ENCODE measurements at places on chromosomes 3 and 15.

- no peak for DNase-seq
Observed at GRCh38 chr3:43005253-43005652, 26.1 kb downstream of the GASK1A start.

- DNase-seq: no peak
Observed at GRCh38 chr3:17231537-17232261, 346.9 kb downstream of the PLCL2 start.

DNA sequence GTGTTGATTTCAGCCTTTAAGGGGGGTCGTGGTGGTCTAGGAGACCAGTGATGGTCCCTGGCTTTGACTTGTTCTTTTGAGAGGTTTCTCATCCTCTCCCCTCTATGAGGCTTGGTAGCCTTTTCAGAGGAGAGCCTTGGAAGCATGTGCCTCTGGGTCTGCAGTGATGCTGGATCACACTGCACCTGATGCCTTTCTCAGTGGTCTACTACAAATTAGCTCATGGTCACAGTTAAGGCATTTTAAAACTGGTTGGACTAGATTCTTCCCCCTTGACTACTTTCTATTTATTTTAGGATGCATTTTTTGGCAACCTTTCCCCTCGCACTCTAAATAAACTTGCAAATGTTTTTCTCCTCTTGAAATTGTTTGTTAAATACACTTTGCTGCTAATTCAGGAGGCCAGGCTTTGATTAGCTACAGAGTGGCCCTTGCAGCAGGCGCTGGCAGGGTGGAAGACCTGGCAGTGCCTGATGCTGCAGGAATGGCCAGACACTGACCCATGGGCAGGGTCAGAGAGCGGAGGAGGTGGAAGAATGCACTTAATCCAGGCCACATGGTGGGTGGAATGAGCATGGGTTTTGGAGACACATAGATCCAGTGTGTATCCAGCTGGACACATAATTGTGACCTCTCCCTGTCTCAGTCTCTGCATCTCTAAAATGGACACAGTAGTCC lies 318.8 kb upstream of the CTDSPL start:
- no peak for DNase-seq

- DNase-seq: no peak
Observed at GRCh38 chr3:134579141-134579665, 71.6 kb downstream of the KY start.

- DNase-seq: no peak
Observed at GRCh38 chr3:33526787-33527186, 86.6 kb upstream of the UBP1 start.

DNA sequence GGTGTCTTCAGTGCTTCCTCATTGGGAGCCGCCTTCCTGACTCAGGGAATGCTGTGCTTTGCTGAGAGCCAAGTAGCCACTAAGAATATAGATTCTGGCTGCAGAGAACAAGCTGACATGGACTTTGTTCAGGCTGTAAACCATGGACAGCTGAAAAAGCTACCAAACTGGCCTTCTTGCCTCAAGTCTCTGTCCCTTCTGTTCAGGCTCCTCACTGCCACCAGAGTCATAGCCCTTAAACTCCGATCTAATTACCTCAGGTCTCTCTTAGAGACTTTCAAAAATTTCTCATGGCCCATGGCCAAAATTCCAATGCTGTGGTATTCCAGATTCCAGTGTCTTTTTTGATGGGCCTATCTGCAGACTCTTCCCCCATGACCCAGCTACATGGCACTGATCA lies 19.4 kb upstream of the PTX3 start:
- DNase-seq: no peak

DNA sequence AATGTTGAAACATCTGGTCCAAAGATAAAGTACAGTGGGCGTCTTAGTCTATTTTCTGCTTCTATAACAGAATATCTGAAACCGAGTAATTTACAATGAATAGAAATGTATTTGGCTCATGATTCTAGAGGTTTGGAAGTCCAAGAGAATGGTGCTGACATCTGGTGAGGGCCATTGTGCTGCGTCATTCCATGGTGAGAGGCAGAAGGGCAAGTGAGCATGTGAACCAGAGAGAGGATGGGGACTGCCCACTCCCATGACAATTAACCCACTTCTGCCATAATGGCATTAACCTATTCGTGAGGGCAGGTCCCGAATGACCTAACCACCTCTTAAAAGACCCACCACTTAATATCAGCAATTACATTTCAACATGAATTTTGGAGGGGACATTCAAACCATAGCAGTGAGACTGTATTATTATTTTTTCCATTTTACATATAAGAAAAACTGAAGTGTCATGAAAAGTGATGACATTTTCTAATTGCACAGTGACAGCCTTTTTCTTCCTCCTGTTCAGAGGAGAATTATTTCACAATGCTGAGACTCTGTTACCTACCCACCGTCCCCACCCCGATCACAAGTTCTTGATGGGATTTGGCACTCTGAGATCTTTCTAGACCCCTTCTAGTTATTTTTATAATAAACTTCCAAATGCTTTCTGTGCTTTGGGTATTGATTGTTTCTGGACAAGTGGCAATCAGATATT lies 238.8 kb downstream of the RPLP1 start:
- no peak for DNase-seq

- no peak for DNase-seq
Observed at GRCh38 chr15:91488452-91488851, 365.1 kb upstream of the SLCO3A1 start.

- no peak for DNase-seq
Observed at GRCh38 chr15:60585743-60586708, 107.1 kb upstream of the ICE2 start.

- DNase-seq: no peak
Observed at GRCh38 chr15:96264801-96265515, 65.5 kb upstream of the NR2F2 start.

- DNase-seq: no peak
Observed at GRCh38 chr3:9817436-9817835, 7.4 kb downstream of the TTLL3 start.

- DNase-seq: no peak
Observed at GRCh38 chr15:95266451-95267061, 1035.2 kb downstream of the MCTP2 start.

GRCh38 chr3:72049300-72049699 lies 264.4 kb upstream of the PROK2 start:
- DNase-seq: no peak

DNA sequence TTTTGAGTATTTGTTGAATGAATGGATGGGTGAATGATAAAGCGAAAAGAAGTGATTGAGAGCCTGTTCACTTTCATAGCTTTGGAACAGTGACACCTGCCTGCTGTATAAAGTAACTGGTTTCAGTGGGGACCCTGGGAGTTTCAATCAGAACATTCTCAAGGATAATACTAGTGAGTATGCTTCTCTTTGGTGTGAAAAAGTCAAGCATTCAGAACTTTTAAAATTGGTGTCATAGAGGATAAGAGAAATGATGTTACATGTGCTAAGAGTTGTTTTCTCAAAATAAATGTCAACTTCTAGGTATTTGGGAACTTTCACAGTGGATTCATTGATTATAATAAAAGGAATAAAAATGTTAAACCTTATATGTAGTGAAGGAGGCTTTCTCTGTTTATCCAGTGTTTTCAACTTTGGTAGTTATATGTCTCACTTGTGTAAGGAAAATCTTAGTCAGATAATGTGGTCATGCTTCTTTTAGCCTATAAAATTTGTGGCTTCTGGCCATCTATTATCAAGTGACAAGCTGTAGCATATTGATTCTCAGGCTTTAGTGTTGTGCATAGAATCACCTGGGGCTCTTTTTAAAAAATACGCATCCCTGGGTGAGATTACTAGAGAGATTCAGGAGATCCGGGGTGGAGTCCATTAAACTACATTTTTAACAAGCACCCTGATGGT lies 11.9 kb downstream of the LRCH3 start:
- DNase-seq: no peak

DNA sequence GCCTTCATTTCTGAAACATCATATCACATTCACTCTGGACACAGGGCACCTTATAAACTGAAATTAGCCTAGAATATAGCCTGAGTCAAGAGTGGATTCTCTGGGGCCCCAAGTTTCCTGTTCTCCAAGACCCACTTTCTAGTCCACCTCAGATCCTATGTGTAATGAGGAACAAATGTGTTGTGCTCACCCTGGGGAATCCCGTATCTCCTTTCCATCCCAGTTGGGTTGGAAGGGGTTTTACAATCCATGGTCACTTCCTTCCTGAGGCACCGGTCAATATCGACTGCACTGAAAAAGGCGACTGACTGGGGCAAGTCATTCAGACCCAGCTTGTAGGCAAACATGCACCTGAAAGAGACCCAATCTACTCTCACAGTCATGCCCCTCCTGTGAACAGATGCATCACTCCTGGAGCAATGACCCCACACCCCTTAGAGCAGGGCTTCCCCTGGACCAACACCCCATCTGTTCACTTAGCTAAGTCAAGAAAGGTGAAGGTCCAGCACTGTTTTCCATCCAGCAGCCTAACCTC lies 17.4 kb downstream of the POLG start:
- no peak for DNase-seq

DNA sequence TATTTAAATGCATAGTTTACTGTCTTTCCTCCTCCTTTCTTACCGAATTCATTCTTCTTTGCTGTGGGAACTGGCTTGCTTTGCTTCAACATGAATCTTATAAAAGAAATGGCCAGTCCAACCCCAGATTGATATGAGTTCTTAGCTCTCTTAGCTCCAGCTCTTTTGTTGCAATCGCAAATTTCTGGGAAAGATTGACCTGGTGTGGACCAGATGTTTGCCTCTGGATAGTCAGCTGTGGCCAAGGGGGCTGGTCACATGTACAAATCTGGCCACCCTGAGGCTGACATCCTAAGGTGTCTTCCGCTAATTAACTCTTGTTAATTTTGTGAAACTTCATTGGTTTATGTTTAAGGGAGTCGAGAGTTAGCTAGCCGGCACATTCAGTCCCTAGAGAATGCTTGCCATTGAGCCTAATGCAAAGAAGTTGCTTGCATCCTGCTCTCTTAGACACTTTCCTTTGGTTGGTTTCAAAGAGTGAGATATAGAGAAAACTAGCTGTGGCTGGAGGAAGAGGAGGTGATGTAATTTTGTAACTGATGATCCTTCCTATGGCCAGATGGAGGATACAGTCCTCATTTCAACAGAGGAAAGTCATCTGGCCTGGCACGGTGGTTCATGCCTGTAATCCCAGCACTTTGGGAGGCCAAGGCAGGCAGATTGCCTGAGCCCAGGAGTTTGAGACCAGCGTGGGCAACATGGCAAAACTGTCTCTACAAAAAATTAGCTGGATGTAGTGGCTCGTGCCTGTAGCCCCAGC lies 162.4 kb downstream of the ADAMTSL3 start:
- no peak for DNase-seq

DNA sequence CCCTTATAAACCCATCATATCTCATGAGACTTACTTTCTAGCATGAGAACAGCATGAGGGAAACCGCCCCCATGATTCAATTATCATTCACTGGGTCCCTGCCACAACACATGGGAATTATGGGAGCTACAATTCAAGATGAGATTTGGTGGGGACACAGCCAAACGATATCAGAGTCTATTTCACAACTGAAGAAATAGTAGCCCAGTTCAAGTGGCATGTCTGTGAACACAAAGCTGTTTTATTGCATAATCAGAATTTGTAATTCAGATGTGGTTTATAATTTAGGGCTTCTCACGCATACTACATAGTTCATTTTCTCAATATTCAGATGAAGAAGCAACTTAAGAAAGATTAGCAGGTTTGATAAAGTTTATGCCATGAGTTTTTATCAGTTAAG lies 1188.0 kb upstream of the ALCAM start:
- no peak for DNase-seq

- DNase-seq: no peak
Observed at GRCh38 chr3:48135552-48136495, 52.4 kb downstream of the CDC25A start.

DNA sequence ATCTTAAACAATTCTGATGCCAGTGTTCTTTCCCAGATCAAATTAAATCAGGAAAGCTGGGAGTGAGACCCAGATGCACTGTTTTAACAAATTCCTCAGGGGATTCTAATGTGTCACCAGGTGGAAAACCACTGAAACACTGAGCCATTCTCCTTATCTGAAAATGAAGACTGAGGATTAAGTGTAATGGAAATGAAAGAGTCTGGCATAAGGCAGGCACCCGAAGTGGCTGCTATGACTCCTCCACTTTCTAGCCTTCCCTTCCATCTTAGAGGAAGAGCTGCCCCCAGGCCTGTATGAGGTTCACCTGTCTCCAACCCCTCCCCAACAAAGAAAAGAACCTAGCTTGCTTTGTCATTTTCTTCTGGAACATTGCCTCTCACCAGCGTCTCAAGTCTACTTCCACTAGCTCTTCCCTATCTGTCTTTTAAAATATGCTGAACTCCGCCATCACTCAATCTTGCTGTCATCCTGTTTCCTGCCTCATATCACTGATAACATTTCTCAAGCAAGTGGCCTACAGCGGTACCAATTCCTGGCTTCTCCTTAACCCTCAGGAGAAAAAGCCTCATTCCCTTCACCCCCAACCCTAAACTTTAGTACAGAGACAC lies 13.7 kb upstream of the ABHD2 start:
- no peak for DNase-seq

- DNase-seq: peak; percentile 76
Observed at GRCh38 chr15:101008158-101009139, 89.3 kb downstream of the LRRK1 start.

- no peak for DNase-seq
Observed at GRCh38 chr3:141900343-141900742, 23.9 kb downstream of the ATP1B3 start.

DNA sequence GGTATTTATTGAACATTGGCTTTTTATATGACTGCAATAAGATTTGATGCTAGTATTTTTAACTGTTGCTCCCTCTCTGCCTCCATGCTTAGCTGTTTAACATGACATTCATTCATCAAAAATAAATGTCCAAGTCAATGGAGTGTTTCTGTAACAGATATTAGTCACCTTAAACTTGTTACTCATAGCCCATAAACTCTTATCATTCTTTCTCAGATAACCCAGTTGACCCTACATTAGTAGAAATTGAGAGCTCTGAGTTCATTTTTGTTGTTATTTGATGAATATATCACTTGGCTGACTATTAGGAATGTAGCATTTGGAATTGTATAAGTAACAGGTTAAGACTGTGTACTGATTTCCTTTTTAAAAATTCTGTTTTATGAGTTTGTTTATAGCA lies 201.1 kb downstream of the UBE2E2 start:
- no peak for DNase-seq

- no peak for DNase-seq
Observed at GRCh38 chr3:181713676-181714612, 2.2 kb downstream of the SOX2 start.

DNA sequence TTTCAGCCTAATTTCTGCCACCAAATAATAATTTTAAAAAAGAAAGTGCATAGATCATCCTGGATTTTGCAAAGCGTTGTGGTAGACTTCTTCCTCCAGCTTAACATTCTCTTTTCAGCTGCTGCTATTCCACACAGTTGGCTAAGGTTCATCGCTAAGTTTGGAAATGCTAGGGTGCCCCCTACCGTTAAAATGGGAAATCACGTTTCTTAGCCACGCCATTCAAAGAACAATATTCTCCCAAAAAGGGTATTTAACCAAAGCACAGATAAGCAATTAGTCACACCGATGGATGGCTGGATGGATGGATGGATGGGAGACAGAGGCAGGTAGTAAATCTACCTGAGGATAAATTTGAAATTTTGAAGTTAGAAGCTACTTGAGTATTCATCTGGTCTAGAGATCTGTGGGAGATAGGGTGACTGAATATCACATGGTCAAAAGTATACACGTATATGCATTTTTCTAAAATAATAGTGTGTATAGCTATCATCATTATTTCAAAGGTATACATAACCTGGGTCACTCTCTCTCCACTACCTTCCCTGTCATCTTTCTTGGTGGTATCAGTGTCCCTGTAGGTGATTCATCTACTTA lies 67.2 kb downstream of the EFHB start:
- no peak for DNase-seq

Data from stimulated activated CD4-positive, alpha-beta T cell treated with anti-CD3 and anti-CD28 coated beads, Interleukin-15, amount 100 ng/mL, for 1 hour (primary cell).